ENCODE measurements at places on chromosomes 1 and 21.
A peak's percentile ranks its signal among the peaks of the same experiment; 100 is the strongest.

GRCh38 chr1:206070627-206071304 lies 17.8 kb downstream of the RHEX start:
- DNase-seq, result no peak

DNA sequence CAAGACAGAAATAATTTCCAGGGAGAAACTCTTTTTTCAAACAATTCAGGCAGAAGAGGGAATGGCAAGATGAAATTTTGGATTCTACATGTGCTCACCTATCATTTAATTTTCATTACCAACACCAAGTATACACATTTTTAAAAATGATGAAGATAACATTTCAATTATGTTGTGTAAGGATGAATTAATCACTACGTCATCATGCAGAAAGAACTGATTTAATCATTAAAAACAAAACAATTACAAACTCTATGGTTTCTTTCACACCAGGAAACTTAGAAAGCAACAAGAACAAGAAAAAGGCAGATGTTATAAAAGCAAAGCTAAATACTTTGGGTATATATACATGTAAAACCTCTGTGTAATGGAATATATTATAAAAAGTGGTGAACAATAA lies 668.5 kb downstream of the NCAM2 start:
- DNase-seq, result no peak

GRCh38 chr21:46308431-46308830 lies 15.2 kb downstream of the C21orf58 start:
- DNase-seq, result no peak

GRCh38 chr1:2042830-2043773 lies 7.1 kb upstream of the PRKCZ start:
- DNase-seq, result no peak

DNA sequence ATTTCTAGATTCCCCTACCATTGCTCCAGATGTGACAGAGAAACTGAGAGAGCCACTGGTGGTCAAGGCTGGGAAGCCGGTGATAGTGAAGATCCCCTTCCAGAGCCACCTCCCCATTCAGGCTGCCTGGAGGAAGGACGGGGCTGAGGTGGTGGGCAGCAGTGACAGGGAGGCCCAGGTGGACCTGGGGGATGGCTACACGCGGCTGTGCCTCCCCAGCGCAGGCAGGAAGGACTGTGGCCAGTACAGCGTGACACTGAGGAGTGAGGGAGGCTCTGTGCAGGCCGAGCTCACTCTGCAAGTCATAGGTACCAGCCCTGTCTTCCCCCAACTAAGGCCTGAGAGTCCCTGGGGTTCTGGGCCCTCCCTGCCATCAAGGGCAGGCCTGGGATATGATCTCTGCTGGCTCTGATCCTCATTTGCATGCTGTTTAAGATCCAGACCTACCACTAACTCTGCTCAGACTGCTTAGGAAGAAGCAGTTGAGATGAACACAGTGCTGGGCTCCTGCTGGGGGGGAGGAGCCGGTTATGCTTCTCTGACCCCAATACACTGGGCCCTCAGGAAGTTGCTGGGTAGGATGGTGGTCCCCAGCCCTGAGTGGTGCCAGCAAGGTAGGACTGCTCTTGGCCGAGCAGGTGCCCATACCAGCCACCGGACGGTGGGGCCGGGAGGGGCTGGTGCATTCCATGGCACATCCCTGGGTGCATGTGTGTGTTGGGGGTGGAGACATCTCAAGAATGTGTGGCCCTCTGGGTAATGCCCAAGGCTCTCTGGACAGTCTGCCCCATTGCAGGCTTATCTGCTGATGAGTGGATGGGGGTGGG lies 25.1 kb downstream of the IGFN1 start:
- DNase-seq, result no peak

DNA sequence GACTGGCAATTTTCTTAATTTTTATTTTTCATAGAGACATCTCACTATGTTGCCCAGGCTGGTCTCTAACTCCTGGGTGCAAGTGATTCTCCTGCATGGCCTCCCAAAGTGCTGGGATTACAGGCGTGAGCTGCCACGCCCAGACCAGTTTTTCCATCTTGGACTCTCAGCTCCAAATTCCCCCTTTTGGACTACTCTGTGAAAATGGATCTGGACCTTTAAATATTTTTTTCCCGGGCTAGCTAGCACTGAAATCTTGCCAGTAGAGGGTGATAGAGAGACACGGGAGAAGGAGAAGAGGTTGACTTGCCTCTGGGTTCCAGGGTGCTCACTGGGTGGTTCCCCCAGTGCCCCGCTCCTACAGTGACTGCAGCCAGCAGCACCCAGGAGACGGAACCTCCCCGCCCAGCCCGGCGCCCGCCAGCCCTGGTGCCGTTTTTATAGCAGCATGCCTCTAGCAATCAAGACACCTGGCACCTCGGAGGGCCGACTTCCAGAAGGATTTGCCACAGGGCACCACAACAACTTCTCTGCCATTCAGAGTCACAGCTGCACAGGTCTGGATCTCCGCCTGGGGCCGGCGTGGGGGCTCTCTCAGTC lies 34.7 kb upstream of the SCCPDH start:
- DNase-seq, result peak; percentile 34

DNA sequence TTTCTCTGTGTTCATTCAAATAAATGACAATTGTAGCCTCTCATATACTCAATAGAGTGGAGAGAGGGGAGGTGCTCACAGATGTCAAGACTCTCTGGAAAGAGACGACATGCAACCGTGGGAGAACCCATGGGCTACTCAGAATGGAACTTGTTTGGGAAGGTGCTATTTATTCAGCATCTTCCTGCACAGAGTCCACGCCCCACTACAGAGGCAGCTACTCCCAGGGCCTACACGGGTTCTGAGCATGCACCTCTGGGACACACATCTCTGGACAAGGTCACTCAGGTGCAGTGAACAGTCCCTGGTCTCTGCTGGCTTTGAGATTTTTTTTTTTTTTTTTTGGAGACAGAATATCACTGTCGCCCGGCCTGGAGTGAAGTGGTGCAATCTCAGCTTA lies 64.1 kb downstream of the NID1 start:
- no peak for DNase-seq

GRCh38 chr1:41698916-41699860 lies 214.7 kb upstream of the EDN2 start:
- DNase-seq, result no peak

- DNase-seq, result no peak
These were observed 49.1 kb downstream of the DSCAM start for GRCh38 chr21:40797891-40798290.

DNA sequence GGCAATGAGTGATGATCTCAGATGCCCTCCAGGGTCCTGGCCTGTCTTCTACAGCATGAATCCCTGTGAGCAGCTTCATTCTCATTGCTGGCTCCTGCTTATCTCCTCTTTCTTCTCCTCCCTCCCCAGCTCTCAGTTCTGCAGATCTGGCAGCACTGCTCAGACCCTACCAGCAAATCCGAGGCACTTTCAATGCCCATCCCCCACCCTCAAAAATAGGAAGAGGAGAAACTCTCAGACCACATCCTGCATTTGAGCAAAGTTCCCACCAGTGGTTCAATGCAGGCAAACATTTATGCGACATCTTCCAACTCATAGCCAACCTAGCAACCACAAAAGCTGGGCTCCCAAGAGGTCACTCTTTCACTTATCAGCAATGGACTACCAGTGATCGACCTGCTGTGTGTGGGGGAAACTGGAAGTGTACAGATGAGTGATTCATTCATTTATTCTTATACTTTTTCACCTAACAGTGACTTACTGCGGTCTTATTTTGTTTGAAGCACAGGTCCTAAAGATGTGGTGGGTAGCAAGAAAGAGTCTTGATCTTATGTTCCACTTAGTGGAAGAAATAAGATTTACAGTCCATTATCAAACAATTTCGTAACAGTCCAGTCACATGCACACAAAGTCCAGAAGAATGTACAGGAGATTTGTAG lies 5.8 kb upstream of the CHI3L2 start:
- DNase-seq, result peak; percentile 92

GRCh38 chr21:27219068-27219467 lies 252.2 kb upstream of the ADAMTS5 start:
- DNase-seq, result no peak

DNA sequence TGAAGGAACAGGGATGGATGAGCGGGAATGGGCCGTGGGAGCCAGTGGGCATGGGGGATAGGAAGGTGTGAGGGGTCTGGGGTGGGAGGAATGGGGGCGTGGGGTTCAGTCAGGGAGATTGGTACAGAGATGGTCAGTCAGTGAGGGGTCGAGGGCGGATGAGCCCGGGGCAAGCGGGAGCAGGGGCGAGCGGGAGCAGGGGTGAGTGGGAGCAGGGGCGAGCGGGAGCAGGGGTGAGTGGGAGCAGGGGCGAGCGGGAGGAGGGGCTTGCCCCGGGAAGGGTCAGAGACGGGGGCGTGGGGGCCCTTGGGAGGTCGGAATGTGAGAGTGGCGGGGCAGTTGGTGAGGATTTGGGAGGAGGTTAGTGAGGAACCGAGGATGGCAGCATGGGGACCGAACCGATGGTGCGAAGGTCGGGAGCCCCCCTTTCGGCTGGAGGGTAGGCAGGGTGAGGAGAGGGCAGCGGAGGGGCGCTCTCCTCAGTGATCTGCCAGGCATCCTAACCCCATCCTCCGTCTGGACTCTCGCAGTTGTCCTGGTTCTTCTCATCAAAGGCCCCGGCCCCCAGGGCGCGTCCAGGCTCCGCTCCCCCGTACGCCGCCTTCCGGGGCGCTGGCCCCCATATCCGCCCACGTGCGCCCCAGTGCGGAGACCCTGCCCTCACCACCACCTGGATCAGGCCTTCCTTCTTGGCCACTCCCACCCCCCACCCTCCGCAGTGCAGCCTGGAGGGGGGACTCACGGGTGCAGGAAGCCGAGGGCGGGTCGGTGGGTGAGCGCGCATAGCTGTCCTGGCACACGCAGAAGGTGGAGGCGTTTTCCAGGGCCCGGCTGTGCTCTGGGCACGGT lies 11.2 kb downstream of the EPHA10 start:
- DNase-seq, result no peak

DNA sequence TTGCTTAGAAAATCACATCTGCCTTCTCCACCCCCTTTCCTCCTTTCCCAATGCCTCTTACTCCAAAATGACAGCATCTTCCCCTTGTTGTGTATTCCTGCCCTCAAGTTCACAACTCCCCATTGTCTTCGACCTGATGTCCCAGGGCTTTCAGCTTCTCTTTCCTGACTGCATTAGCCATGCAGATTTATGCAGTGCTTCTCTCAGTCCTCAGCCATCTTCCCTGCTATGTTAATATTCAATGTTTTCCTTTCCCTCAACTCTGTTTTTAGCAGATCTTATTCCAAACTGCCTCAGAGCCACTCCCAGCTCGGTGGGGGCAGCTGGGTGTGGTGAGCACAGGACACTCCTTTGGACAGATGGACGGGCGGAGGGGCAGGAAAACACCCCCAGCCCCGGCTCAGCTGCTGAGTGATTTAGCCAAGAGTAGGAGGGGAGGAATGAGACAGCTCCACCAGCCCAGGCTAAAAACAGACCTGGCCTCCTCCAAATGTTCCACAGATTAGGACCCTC lies 71.0 kb downstream of the CD2 start:
- no peak for DNase-seq

DNA sequence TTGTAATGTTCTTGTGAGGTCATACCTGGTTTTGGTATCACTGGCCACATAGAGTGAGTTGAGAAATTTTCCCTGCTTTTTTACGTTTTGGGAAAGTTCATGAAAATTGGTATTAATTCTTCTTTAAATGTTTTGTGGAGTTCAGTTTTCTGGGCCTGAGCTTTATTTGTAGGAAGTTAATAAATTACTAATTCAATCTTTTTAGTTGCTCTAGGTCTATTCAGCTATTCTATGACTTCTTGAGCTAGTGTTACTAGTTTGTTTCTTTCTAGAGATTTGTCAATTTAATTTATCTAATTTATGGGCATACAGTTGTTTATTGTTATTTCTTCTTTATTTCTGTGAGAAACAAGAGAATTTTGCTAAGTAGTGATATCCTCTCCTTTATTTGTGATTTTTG lies 37.4 kb downstream of the HOOK1 start:
- no peak for DNase-seq

DNA sequence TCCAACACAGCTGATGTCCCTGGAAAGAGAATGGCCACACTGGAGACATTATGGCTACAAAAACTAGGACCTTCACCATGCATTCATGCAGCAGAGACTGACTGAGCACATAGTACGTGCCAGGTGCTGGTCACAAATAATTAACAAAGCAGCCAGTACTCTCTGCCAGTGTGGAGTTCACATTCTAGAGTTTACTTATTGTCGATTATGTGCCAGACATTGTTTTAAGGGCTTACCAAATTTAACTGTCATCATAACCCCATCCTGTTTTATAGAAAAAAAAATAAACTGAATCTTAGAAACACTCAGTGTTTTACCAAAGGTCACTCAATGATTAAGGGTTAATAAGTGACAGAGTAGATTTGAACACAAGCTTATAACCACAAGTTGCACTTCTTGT lies 143.3 kb downstream of the RRAGC start:
- DNase-seq, result no peak

DNA sequence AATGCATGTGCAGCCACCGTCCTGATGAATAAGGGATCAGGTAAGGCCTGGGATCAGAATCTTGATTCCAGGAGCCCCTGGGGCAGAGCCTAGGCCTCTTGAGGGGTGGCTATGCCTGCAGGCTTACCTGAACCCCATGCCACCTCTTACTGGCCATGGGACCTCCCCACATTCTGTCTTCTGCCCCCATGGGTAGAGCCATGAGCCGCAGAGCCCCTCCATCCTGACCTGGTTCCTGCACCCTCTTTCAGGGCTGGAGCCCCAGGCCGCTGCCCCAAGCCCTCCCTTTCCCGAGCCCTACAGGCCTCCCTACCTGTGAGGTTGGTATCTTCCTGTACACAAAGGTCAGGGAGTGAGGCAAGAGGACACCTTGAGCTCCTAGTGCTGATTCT lies 120.8 kb downstream of the DMRTB1 start:
- no peak for DNase-seq

DNA sequence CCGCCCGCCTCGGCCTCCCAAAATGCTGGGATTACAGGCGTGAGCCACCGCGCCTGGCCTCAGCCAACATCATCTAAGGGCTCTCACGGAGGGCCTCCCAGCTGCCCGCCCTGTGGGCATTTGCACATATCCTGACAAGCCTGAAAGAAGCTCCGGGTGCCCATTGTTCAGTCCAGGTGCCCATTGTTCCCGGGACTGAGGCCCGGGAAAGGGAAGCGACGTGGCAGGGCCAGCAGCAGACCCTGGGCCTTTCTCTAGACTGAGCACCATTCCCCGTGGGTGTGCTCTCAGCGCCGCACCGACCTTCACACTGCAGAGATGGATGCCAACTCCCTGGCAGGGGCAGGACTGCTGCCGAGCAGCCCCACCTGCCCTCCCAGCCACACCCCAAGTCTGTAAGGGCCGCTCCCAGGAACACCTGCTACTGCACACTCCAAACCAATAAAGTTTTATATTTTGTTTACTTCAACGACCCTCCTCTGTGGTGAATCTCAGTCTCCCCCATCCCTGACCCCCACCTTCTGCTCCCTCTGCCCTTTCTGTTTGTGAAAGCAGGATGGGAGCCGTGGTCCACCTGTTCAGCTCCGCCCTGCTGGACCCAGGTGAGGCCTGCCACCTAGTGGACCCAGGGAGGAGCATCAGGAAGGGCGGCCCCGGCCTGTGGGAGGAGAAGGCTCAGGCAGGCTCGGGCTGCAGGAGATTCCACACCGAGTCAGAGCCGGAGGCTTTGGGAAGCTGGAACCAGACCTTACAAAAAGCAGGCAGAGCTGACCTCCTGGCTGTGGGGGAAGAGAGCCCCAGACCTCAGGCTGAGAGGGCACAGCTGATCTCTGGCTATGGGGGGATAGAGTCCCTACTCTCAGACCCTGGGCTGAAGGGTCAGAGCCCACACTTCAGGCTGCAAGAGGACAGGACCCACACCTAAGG lies 1.1 kb upstream of the TMEM82 start:
- DNase-seq, result no peak

GRCh38 chr1:7648761-7649384 lies 122.2 kb upstream of the VAMP3 start:
- DNase-seq, result peak; percentile 69

Measured in GDM1 (cell line).